Uterus (tissue), 4 donors: ENCODE measurements at places on chromosomes 2 and 18. TPM values are rescaled to one million over a fixed set of nuclear protein-coding genes. Genes with fewer than 3 reads are reported as not detected.
A peak's percentile ranks its signal among the peaks of the same experiment; 100 is the strongest.

Gene CFAP65
- 2.6 TPM for total RNA-seq

- no peak within 1 kb of the TSS for H3K4me3 ChIP-seq
- no peaks in the 10 kb centered on the region for H3K4me1 ChIP-seq
- no peaks in the 10 kb centered on the region for H3K27me3 ChIP-seq
- no peak for DNase-seq
- no peaks in the 10 kb centered on the region for H3K36me3 ChIP-seq
Measured at GRCh38 chr2:107986278-107987217, at the start of gene SLC5A7. Gene SLC5A7, plus strand, starts transcription at chr2:107986524. Its CDS starts 1,632 bp downstream, at chr2:107988156.

DNA sequence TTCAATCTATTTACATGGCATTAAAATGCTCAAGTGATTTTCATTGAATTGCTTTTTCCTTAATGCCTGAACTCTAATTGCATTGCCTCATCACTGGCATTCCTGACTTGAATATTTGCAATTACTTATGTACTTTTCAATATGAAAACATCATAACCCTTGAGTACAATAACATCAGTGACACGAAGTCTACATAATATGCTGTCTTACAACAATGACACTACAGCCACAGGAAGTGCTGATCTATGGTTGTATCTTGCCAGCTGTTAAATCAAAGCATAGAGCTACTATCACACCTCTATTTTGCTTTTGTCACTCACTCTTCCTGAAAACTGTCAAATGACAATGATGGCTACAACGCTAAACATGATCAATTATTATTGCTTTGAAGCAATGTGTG lies 156.9 kb downstream of the CCDC102B start:
- no peak overlapping the region for H3K27ac ChIP-seq
- no peak overlapping the region for H3K4me3 ChIP-seq
- H3K4me1 ChIP-seq: no peaks in the 10 kb centered on the region
- DNase-seq: no peak
- H3K27me3 ChIP-seq: no peaks in the 10 kb centered on the region

DNA sequence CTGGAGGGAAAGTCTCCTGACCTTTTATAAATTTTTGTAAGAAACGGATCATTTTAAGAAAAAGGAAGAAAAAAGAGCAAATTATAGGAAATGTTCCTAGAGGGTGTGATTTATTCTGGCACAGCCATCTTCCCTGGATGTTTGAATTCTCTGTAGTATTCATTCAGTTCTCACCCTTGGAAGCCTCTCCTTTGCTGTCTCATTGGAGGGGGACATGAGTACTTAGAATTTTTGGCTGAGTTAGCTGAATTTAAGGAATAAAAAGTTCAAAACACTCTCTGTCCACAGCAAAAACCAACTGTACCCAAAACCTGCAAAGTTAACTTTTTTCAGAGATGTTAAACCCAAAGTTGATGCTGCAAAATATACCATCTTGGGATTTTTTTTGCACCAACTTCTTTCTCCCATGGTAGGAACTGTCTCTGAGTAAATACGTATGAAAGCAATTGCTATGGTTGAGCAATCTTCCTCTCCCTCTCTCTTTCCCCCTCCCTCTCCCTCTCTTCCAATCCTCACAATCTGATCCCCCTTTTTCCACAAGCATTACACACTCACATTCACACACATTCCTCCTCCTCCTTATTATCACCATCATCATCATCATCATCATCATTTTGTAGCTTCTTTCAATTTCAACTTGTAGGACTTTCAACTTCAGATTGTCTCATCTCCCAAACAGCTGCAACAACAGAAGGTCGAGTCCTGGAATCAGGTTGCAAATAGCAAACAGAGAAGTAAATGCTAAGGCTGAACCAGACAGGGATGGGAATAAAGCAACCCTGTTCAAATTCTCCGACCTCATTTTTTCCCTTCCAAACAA lies 183.7 kb downstream of the GFPT1 start:
- no peak for DNase-seq
- H3K36me3 ChIP-seq: no peaks in the 10 kb centered on the region
- H3K4me3 ChIP-seq: no peak overlapping the region
- peak overlapping the region; percentile 86 for H3K27ac ChIP-seq

DNA sequence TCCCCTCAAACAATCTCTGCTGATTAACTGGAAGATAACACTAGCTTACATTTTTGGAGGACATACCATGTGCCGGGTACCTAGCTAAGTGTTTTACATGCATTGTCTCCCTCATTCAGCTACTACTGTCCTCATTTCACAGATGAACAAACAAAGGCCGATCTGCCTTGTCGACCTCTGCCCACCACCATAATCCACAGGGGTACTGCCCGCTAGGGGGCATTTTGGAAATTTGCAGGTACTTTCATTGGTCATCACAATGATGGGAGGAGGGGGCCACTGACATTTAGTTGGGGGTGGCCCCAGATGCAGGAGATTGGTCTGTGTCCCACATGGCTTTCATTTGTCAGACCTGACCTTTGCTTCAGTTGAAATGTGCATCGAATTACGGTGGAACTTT lies 3.9 kb upstream of the TMEM163 start:
- H3K4me3 ChIP-seq: no peak overlapping the region
- no peaks in the 10 kb centered on the region for H3K36me3 ChIP-seq
- peaks cover 10% of the 10 kb centered on the region for H3K27me3 ChIP-seq
- no peak for DNase-seq
- no peak overlapping the region for H3K27ac ChIP-seq

DNA sequence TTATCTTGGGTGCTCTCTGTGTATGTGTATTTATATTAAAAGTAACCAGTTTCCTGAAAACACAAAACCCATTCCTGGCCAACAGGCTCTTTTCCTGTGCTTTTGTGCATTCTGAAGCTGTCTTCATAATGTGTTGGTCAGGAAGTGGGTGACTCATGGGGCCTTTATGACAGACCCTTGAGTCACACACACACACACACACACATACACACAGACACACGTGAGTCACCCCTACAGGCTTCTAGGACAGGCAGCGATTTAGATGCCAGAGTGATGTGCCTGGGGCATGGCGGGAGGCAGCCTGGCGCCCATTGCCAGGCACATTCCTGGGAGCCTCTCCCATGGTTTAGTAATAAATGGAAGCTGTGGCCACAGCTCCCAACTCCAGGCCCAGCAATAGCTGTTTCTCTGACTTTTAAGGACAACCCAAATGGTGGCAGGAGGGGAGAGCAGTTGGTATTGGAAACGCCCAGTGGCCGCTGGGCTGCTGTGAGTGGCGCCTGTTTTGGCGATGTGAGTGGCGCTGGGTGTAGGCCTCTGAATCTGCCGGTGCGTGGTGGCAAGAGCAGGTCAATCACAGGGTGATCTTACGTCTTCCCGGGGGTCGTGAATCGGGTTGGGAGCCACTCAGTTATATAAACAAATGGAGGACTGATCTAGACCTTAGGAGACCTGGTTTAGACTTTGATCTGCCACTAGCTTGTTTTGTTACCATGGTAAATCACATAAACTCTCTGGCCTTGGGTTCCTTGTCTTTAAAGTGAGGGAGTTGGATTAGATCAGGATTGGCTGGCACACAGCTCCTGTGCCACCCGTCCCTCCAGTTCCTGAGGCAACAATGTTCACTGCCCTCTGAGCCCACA lies 150.7 kb upstream of the DLX2 start:
- H3K27me3 ChIP-seq: no peaks in the 10 kb centered on the region
- peak; percentile 80 for DNase-seq
- peak overlapping the region; percentile 67 for H3K27ac ChIP-seq
- H3K4me1 ChIP-seq: no peaks in the 10 kb centered on the region
- no peak overlapping the region for H3K4me3 ChIP-seq
- H3K36me3 ChIP-seq: no peaks in the 10 kb centered on the region

- no peaks in the 10 kb centered on the region for H3K36me3 ChIP-seq
- no peaks in the 10 kb centered on the region for H3K4me1 ChIP-seq
- DNase-seq: no peak
- no peak overlapping the region for H3K4me3 ChIP-seq
- no peaks in the 10 kb centered on the region for H3K27me3 ChIP-seq
Measured at GRCh38 chr2:124211461-124211860, 186.4 kb downstream of the CNTNAP5 start.

- no peak for DNase-seq
- no peak overlapping the region for H3K4me3 ChIP-seq
- H3K27me3 ChIP-seq: no peaks in the 10 kb centered on the region
- no peaks in the 10 kb centered on the region for H3K4me1 ChIP-seq
Measured at GRCh38 chr2:29187926-29188325, 72.7 kb downstream of the CLIP4 start.
